Natural killer cell treated with Interleukin-12 subunit alpha and Interleukin-12 subunit beta and Interleukin-15 and Interleukin-18, amount 100 ng/mL, for 72 hours (primary cell): ENCODE measurements at places on chromosomes 7 and 10.

GRCh38 chr7:78437118-78437517 lies 638.5 kb downstream of the PHTF2 start:
- H3K27me3 ChIP-seq, result no peaks in the 10 kb centered on the region
- H3K4me1 ChIP-seq, result no peaks in the 10 kb centered on the region
- H3K4me3 ChIP-seq, result no peak overlapping the region
- DNase-seq, result no peak
- no peak overlapping the region for H3K27ac ChIP-seq

DNA sequence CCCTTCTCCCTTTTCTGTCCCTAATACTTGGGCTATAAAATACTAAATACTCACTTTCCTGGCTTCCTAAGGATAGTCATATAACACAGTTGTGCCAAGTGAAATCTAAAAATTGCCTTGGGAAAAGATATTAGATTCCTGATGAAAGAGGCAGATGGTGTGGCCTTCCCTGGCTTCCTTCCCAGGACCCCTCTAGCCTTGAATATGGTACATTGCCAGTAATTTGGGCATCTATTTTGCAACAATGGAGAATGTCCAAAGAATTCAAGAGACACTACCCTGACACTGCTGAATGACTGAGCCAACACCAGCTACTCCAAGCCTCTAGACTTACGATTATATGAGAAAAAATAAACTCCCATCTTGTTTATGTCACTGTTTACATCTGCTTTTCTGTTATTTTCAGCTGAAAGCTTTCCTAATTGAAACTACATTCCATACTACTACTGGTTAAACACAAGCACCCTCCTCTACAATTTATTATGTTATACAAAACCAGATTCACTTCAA lies 17.9 kb downstream of the COPG2 start:
- H3K27me3 ChIP-seq, result no peaks in the 10 kb centered on the region
- peaks cover 33% of the 10 kb centered on the region for H3K36me3 ChIP-seq
- peak overlapping the region; percentile 70 for H3K27ac ChIP-seq

DNA sequence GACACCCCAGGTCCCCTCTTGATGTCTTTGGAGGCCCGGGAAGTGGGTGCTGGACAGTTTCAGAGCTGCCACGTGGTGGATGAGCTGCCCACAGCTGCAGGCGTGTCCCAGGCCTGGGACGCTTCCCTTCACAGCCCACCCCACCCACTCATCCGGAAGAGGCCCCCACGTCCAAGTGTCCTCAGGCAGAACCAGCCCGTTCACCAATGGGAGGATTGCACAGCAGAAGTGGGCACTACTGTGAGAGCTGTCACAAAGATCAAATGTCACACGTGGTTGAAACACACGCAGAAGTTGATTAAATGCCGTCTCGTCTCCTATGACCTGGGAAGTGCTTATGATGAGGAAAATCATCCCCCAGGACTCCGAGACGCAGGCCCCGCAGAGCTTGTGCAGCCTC lies 52.9 kb downstream of the STK32C start:
- peaks cover 6% of the 10 kb centered on the region for H3K4me1 ChIP-seq
- H3K27me3 ChIP-seq, result no peaks in the 10 kb centered on the region
- no peaks in the 10 kb centered on the region for H3K36me3 ChIP-seq
- peak overlapping the region; percentile 80 for H3K27ac ChIP-seq
- no peak for DNase-seq

GRCh38 chr7:39259391-39260003 lies 281.8 kb downstream of the POU6F2 start:
- no peaks in the 10 kb centered on the region for H3K27me3 ChIP-seq
- no peaks in the 10 kb centered on the region for H3K36me3 ChIP-seq
- H3K4me3 ChIP-seq, result no peak overlapping the region

GRCh38 chr7:144118341-144118740 lies 4.6 kb upstream of the OR2A14 start:
- H3K36me3 ChIP-seq, result no peaks in the 10 kb centered on the region
- no peaks in the 10 kb centered on the region for H3K4me1 ChIP-seq
- H3K27ac ChIP-seq, result no peak overlapping the region
- peaks cover 3% of the 10 kb centered on the region for H3K27me3 ChIP-seq
- no peak overlapping the region for H3K4me3 ChIP-seq
